ENCODE measurements at places on chromosomes 5 and 9.

DNA sequence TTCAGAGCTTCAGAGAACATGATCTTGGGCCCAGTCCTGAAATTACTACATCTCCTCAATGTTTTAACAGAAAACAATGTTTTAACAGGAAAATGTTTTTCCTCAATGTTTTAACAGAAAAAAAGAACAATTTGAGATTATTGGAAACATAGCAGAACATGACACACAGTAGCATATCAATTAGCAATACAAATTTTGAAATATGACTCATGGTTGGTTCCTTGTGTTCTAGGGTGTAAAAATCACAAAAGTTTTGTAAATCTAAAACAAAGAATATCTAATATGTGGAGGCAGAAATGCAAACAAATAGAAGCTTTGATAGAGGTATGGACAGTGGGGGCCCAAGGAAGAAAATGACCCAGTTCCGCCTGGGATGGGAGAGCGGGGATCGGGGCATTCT lies 22.8 kb upstream of the ARSB start:
- DNase-seq, result no peak

DNA sequence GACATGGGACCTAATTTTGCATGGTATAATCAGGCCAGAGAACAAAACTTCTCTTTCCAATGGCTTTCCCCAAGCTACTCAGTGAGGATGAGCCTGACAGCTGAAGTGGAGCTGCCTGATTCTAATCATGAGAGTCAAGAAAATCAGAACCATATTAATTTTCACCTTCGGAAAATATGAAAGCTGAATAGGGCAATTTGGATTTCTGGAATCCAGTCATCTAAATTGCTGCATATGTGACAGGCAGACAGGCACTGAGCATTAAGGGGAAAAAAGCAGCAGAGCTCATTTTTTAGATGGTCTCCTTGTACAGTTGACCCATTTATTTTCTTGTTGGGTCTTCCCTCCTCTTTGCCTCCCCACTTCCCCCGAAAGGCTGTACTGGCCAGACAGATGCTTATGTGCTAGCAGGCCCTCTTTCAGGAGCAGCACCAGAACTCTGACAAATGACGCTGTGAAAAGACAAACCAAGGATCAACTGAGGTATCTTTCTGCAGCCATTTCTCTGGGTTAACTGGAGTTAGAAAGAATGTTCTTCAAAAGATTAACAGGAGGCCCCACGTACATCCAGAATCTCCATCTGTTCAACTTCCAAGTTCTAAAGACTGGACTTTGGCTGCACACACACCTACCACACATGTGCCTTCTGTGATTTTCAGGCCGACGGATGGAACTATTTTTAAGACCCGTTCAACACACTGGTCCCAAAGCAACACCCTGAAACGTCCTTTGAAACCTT lies 175.2 kb downstream of the DCP2 start:
- no peak for DNase-seq

- DNase-seq, result no peak
Observed at GRCh38 chr9:69078581-69078980, 43.0 kb downstream of the FXN start.

DNA sequence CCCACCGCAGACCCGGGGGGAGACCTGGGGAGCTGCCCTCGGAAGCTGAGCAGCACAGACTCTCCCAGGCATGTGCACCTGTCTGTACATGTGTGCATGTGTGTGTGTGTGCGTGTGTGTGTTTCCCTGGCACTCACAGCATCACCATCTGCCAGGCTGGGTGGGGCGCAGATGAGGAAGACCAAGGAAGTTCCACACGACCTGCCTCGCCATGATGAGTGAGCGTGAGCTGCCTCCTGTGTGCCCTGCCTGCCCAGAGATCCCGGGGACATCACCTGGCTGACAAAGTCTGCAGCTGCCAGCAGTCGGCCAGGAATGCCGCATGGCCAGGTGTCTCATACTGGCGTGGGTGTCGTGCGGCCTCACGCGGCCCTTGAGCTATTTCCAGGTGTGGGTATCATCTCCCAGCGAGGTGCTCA lies 4.0 kb upstream of the GPSM1 start:
- no peak for DNase-seq

- DNase-seq, result no peak
Observed at GRCh38 chr5:146794326-146795029, 84.1 kb downstream of the PPP2R2B start.

DNA sequence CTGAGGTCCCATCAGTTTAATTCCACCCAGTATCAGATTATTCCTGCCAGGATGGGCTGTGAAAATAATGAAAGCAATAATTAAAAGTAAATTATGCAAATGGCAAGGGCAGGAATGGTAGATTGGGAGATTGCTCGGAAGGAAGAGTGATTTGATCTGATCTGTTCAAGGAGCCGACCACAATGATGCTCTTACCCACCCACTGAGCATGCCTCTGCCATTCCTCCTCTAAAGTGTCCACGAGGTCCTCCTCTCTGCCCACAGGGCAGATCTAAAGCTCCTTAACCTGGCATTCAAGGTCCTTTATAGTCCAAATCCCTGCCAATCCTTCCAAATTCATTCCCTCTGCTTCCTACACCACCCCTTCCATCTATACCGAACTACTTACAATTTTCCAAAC lies 147.8 kb downstream of the TTLL11 start:
- no peak for DNase-seq

DNA sequence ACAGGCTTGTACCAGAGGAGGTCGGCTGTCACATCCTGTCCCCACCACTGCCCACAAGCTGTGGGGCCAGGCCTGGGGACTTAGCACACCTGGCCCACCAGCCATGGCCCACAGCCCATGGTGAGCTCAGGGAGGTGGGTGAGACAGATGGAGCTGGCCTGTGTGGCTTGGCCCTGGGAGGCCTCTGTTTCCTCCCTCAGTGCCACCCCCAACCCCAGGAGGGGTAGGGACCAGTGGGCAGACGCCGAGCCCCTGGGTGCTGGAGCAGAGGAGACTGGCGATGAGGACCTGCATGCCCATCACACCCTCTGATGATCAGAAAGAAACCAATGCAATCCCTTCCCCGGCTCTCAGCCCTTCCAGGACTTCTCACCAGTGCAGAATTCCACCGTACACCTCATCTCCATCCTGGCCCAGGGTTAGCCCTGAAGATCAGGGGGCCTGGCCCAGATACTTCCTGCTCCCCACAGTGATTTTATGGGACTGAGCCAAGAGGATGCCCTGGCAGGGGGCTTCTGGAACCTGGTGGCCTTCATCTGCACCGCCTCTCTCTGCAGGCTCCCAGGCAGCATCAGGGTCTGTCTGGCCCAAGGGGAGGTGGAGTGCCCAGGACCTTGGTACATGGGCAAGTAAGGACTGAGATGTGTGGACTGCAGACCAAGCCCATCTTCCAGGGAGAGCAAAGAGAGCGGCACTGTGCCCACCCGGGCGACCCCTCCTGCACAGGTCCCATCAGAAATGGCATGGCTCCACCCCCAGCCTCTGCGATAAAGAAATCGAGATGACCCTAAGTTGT lies 16.9 kb upstream of the NKD2 start:
- DNase-seq, result no peak

GRCh38 chr5:65338606-65339151 lies 143.0 kb downstream of the ADAMTS6 start:
- no peak for DNase-seq

GRCh38 chr9:1171546-1171945 lies 121.4 kb downstream of the DMRT2 start:
- no peak for DNase-seq

- no peak for DNase-seq
Observed at GRCh38 chr9:3549225-3549624, 23.4 kb upstream of the RFX3 start.

- no peak for DNase-seq
Observed at GRCh38 chr5:164799391-164799790, 1294.0 kb downstream of the MAT2B start.

DNA sequence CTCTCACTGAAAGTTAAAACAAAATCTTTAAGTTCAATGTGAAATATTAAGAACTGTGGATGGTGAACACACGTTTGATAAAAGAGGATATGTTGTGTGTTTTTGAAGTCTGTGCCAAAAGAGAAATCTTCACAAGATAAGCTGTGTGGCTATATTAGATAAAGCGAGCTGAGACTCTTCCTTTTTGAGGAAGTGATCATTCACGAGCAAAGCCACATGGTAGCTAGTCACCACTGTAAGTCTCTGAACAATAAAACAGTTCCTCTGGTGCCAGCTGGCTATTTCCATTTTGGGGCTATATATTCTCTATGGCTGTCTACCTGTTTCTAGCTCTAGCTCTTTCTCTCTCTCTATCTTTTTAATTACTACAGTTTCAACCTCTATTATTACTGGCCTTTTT lies 1849.2 kb upstream of the C9orf72 start:
- no peak for DNase-seq

- no peak for DNase-seq
Observed at GRCh38 chr9:98045234-98046179, 11.0 kb upstream of the NANS start.

DNA sequence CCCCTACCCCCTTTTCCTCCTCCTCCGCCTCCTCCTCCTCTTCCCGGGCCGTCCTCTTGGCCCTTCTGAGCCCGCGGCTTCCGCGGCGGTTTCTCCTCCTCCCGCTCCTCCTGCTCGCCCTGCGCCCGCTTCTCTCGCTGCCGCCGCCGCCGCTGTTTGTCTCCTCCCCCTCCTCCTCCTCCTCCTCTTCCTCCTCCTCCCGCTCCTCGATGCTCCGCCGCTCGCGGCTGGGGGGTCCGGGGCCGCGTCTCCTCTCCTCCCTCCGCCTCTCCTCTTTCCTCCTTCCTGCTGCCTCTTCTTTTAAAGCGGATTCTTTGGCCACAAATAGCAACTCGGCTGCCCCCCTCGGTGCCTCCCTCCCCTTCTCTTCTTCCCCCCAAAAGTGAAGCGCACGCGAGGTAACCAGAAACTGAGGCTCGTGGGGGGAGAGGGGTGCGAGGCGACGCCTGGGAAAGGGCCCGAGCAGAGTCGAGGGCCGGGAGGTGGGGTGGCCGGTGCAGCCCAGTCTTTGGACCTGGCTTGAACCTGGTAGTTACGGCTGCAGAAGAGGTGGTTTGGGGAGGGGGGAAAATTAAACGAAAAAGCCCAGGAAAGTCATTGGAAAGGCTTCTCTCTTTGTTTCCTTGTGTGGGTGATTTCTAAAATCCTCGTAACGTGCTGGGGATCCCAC lies 1058.5 kb upstream of the DMAC1 start:
- DNase-seq, result no peak

DNA sequence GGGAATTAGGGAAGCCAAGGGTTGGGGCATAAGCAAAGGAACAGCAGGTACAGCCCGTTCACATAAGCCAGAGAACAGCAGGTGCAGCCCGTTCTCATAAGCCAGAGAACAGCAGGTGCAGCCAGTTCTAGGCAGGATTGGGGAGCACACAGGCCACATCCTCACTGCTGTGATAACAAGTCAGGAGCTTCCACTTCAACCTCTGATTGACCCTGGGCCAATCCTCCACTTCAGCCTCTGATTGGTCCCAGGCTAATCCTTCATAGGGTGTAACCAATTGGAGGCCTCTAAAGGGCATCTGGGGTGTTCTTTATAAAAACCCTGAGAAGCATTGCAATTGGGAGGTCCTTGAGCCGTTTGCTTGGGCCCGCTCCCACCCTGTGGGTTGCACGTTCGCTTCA lies 27.5 kb downstream of the CEL start:
- DNase-seq, result no peak

- no peak for DNase-seq
Observed at GRCh38 chr5:82374637-82375036, 96.5 kb upstream of the RPS23 start.

DNA sequence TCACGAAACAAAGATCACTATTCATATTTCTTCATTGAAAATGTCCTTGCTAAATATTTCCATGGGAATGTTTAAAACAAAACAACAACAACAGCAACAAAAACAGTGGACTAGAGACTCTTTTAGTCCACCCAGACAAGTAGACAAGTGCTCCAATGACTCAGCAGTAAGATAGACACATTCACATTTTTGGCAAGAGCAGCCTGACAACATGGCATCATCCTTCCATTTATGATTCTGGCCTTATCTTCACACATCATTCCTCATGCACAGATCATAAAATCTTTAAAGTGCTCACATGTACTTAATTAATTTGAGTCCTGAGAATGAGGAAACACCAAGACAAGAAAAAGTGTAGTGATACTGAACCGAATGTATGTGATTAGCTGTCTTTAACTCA lies 132.6 kb upstream of the PDE4D start:
- DNase-seq, result no peak

- peak; percentile 55 for DNase-seq
Observed at GRCh38 chr9:108041551-108041950, 552.0 kb upstream of the KLF4 start.

- no peak for DNase-seq
Observed at GRCh38 chr9:89505911-89506310, 8.0 kb upstream of the SEMA4D start.

GRCh38 chr9:133508046-133508445 lies 16.7 kb downstream of the MYMK start:
- no peak for DNase-seq

DNA sequence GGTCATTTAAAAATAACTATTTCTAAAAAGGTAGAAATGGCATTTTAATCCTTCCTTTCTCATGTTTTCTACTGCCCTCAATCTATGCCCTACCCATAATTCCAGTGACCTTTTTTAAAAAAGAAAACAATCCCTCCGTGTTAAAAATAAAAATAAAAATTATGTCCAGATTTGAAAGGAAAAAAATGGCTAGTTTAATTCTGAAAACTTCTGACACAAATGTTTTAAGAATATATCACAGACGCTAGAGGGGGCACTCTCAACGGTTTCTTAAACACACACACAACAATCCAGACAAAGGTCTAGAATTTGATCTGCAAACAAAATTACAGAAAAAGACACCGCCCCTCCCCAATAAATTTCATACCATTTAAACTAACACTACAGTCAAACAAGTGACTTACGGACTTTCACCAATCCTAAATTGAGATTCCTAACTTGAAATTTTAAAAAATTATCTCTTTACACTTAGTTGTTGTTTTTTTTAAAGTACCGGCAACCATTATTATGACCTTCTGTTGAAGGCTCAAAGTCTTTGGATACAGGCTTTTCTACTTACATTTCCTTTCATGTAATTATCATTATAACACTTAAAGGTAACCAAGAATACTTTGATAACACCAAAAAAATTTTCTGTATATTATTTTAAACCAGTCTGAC lies 38.2 kb downstream of the CLINT1 start:
- peak; percentile 21 for DNase-seq

- no peak for DNase-seq
Observed at GRCh38 chr9:88628114-88628513, 93.1 kb downstream of the NXNL2 start.

- no peak for DNase-seq
Observed at GRCh38 chr5:1655496-1656270, 131.9 kb upstream of the LPCAT1 start.
